ENCODE measurements at places on chromosomes 12 and 14.

GRCh38 chr12:8678661-8679111 is 16.1 kb upstream of the MFAP5 start:
- DNase-seq = no peak

- no peak for DNase-seq
Measured at GRCh38 chr12:95724767-95725166, 65.8 kb downstream of the NTN4 start.

GRCh38 chr14:33455654-33456345 is 495.1 kb downstream of the EGLN3 start:
- DNase-seq = no peak

DNA sequence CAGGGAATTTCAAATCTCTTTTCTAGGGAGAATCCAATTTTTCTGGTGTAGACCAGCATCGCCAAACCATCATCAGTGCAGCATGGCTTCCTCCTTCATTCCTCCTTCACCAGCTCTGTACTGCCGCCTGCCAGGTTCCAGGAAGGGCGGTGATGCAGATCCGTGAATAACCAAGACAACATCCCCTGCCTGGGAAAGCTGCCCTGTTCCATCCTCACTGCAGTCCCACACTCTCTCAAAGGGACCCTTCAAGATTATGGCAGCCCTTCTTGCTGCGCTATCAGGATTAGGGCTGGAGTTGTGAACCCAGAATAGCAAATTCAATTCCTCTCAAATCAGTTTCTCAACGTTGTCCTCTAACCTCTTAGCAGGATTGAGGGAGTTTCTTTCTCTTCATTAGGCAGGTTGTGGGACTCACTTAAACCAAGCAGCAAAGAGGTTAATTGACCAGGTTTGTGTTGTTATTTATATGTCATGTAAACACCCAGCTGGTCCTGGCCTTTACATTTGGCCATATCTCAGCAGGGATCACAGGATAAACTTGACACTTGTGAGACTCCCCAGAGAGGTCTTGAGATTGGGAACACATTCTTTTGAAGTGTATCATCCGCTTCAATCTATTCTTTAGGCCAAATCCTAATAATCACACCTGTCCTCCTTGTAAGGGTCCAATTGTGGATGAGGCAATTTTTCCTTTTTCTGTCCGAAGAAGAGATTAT is 26.2 kb downstream of the TMEM30B start:
- no peak for DNase-seq

GRCh38 chr14:79417961-79418360 is 793.3 kb downstream of the DIO2 start:
- DNase-seq = no peak

DNA sequence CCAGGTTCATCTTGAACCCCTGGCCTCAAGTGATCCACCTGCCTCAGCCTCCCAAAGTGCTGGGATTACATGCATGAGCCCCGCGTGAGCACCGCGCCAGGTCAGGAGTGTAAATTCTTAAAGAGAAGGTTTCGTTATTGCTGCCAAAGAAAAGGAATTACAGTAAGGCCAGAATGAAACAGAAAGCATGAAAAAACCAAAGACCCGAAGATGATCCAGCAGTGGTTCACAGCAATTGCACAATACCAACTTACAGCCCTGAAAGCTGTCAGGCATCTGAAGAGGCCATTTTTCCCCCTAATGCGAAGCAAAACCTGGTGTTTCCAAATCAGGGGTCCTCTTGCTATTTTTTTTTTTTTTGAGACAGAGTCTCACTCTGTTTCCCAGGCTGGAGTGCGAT is 10.3 kb downstream of the RBM23 start:
- no peak for DNase-seq
